ENCODE measurements at places on chromosomes 11 and 22.

GRCh38 chr11:44010789-44011251 is 37.0 kb upstream of the ACCSL start:
- DNase-seq: no peak

- DNase-seq: no peak
Measured at GRCh38 chr11:72238492-72239312, 5.3 kb downstream of the PHOX2A start.

- no peak for DNase-seq
Measured at GRCh38 chr11:95093548-95093947, 3.9 kb downstream of the ENDOD1 start.

DNA sequence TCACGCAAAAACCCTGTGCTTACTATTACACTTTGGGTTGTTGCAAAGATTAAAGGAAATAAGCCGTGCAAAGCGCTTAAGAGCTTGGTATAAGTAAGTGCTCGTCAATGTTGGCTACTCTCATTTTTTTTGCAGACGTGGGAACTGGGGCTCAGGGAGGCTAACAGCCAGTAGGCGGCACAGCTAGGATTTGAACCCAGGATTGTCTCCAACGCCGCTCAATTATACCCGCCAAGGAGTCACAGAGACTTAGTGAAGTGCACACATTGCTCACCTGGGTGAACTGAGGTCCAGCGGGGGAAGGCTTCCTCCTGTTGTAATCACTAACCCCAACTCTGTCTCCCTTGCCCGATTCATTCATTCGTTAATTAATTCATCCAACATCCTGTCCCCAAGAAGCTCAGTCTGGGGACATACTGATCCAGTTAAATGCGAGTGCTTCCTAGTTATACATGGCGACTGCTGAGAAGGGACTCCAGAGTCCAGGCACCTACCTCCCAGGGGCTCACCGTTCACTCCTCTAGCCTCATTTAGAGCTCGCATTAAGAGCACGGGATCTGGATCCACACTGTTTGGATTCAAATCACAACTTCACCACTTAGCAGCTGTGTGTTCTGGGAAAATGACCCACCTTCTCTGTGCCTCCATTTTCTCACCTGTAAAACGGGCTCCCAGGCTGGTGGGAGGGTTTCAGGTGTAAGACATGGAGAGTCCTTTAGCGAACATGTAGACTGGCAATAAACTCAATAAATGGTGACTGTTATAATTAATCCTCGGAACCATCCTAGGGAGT is 838 bp upstream of the MTFP1 start:
- no peak for DNase-seq

- no peak for DNase-seq
Measured at GRCh38 chr22:49861642-49862495, 8.2 kb downstream of the ZBED4 start.

DNA sequence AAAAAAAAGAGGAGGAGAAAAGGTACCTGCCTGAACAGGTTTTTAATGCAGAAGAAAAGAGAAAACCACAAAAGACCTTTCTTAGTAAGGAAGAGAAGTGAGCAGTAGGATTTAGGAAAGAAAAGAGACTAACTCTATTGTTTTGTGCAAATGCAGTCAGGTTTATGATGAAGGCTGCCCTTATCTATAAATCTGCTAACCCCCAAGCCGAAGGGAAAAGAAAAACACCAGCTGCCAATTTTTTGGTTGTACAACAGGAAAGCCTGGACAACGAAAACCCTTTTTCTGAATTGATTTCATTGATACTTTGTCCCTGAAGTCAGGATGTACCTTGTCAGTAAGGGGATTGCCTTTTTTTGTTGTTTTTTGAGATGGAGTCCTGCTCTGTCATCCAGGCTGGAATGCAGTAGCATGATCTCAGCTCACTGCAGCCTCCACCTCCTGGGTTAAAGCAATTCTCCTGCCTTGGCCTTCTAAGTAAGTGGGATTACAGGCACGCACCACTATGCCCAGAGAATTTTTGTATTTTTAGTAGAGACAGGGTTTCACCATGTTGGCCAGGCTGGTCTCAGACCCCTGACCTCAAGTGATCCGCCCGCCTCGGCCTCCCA is 21.2 kb downstream of the POLD4 start:
- DNase-seq: no peak

All from GM12892 (cell line).